ENCODE measurements at places on chromosomes 1 and 21. TPM values are rescaled to one million over a fixed set of nuclear protein-coding genes. Genes with fewer than 3 reads are reported as not detected.

The JAK1 gene
- 106 TPM for total RNA-seq

The ADAM30 gene
- not detected for total RNA-seq

The HES2 gene
- 0.26 TPM for total RNA-seq

The CACNA1S gene
- total RNA-seq: under 0.01 TPM

The TLR5 gene
- total RNA-seq: 8.2 TPM

The TMPRSS2 gene
- total RNA-seq: 45.7 TPM

The LIPI gene
- total RNA-seq: not detected

The LCE1B gene
- not detected for total RNA-seq

The GJB3 gene
- not detected for total RNA-seq

The GOLT1A gene
- total RNA-seq: not detected

The MNDA gene
- total RNA-seq: 3.1 TPM

The HAPLN2 gene
- total RNA-seq: not detected

The SH3BGR gene
- total RNA-seq: not detected

The NCSTN gene
- 30.7 TPM for total RNA-seq

The ATPAF1 gene
- 22.8 TPM for total RNA-seq

The AVPR1B gene
- 0.78 TPM for total RNA-seq

The IVL gene
- total RNA-seq: not detected

The WDR64 gene
- not detected for total RNA-seq

The ATP6V1G3 gene
- not detected for total RNA-seq

The TAL1 gene
- 2.3 TPM for total RNA-seq

The ADAMTS5 gene
- total RNA-seq: 3.4 TPM

The CSRP1 gene
- total RNA-seq: 245 TPM

The PCBP3 gene
- 4.6 TPM for total RNA-seq

The RHD gene
- total RNA-seq: not detected

The B3GALT5 gene
- total RNA-seq: 5.6 TPM

The SPRR1A gene
- total RNA-seq: not detected

The NTMT2 gene
- not detected for total RNA-seq
